ENCODE measurements at places on chromosomes 7 and 10.

DNA sequence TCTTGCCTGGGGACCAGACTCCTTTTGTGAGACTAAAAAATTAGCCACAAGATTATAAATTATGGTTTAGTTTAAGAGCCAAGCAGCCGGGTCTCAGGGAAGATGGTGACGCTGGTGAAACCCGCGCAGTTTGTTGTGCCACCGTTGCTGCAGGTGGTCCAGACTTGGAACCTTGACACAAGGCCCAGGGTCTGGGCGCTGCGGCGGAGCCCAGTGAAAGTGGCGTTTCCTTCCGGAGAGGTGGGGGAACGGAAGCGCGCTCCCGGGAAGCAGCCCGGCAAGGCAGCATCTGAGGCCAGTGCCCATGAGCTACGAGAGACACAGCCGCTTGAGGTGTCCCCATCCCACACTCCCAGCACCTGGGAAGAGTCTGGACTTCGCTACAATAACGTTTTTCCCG lies 131.6 kb downstream of the SKIDA1 start:
- DNase-seq = no peak

- no peak for DNase-seq
These were observed 10.8 kb upstream of the HOXA2 start for GRCh38 chr7:27112955-27113949.

DNA sequence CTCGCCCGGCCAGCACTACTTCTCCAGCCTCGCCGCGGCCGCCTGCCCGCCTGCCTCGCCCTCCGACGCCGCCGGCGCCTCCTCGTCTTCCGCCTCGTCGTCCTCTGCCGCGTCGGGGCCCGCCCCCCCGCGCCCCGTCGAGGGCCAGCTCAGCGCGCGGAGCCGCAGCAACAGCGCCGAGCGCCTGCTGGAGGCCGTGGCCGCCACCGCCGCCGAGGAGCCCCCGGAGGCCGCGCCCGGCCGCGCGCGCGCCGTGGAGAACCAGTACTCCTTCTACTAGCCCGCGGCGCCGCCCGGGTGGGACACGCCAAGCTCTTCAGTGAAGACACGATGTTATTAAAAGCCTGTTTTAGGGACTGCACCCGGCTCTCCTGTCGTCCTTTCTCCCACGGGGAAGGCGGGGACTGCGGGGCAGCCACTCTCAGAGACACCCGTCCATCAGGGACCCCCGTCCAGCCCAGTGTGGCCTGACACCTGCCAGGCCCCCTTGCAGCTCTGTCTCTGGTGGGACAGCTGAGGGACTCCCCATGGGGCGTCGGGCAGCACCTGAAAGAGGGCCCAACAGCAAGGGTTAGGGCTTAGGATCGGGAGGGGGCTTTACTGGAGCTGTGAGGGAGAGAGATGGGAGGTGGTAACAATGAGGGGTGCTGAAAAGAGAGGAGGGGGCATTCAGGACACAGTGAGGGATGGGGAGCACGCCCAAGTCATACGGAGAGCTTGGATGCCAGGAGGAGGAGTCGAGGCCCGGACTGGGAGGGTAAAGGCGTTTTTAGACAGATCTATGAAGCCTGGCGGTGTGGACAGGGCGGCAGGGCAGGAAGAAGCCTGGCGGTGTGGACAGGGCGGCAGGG lies 34.7 kb downstream of the SPDYE6 start:
- no peak for DNase-seq

GRCh38 chr7:77565917-77566316 lies 28.8 kb downstream of the PTPN12 start:
- DNase-seq = no peak

DNA sequence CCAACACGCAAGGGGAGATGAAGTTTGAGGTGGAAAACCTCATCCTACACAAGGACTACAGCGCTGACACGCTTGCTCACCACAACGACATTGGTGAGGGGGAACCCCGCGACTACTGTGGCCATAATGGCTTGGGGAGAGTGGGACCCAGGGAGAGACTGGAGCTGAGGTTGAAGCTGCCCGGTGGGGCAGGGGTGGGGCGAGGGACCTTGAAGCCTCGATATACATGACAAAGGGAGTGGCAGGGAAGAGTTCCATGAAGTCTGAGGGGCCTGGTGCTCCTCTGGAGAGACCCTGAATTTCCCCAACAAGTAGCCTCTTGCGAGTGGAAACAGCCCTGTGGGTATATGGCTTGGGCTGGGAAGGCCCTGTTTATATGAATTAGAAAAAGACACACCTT lies 3.1 kb downstream of the PLAU start:
- no peak for DNase-seq

GRCh38 chr7:44990109-44991023 lies 9.6 kb upstream of the CCM2 start:
- no peak for DNase-seq

GRCh38 chr7:154973381-154973780 lies 29.5 kb downstream of the PAXIP1 start:
- DNase-seq = no peak

- DNase-seq = no peak
These were observed 70.0 kb downstream of the CABCOCO1 start for GRCh38 chr10:61732629-61733278.

- peak; percentile 53 for DNase-seq
These were observed 65.6 kb downstream of the TWIST1 start for GRCh38 chr7:19051767-19052375.

DNA sequence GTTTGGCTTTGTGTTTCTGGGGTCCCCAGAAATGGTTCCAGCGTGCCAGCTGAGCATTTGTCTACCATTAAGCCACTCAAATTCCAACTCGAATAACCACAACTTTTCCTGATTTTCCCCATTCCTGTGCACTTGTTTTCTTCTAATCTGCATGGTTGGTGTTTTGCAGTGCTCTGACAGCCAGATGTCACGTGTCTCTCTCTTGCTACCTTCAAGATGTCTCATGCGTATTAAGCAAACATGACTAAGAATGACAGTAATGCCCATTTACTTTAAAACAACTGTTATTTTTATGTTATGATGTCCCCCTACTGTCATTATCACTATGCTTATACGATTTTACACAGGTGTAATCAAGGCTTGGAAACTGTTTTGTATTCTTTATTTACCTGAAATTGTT lies 35.2 kb upstream of the MXI1 start:
- DNase-seq = no peak

GRCh38 chr7:34123316-34123715 lies 218.0 kb downstream of the BMPER start:
- no peak for DNase-seq

GRCh38 chr7:26515314-26515842 lies 223.7 kb downstream of the SNX10 start:
- DNase-seq = peak; percentile 90

GRCh38 chr7:14954035-14954434 lies 51.5 kb upstream of the DGKB start:
- DNase-seq = no peak

DNA sequence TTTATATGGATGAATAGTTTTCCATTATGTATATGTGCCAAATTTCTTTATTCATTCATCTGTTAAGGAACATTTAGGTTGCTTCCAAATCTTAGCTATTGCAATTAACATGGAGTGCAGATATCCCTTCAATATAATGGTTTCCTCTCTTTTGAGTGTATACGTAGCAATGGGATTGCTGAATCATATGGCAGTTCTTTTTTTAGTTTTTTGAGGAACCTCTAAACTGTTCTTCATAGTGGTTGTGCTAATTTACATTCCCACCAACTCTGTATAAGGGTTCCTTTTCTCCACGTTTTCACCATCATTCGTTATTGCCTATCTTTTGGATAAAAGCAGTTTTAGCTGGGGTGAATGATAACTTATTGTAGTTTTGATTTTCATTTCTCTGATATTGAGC lies 46.5 kb downstream of the FAS start:
- DNase-seq = no peak

GRCh38 chr7:143239813-143240212 lies 18.0 kb downstream of the TAS2R40 start:
- no peak for DNase-seq

- no peak for DNase-seq
These were observed 33.9 kb downstream of the C10orf105 start for GRCh38 chr10:71685554-71686232.

Data from RPMI8226 (cell line).